Activated CD4-positive, alpha-beta T cell treated with anti-CD3 and anti-CD28 coated beads for 1 hour (primary cell): ENCODE measurements at places on chromosomes 16 and 17.

- DNase-seq, result no peak
These were observed 3.1 kb upstream of the AP2B1 start for GRCh38 chr17:35584061-35584460.

GRCh38 chr16:2500918-2501750 is 12.6 kb upstream of the ATP6V0C start:
- peak; percentile 69 for DNase-seq

DNA sequence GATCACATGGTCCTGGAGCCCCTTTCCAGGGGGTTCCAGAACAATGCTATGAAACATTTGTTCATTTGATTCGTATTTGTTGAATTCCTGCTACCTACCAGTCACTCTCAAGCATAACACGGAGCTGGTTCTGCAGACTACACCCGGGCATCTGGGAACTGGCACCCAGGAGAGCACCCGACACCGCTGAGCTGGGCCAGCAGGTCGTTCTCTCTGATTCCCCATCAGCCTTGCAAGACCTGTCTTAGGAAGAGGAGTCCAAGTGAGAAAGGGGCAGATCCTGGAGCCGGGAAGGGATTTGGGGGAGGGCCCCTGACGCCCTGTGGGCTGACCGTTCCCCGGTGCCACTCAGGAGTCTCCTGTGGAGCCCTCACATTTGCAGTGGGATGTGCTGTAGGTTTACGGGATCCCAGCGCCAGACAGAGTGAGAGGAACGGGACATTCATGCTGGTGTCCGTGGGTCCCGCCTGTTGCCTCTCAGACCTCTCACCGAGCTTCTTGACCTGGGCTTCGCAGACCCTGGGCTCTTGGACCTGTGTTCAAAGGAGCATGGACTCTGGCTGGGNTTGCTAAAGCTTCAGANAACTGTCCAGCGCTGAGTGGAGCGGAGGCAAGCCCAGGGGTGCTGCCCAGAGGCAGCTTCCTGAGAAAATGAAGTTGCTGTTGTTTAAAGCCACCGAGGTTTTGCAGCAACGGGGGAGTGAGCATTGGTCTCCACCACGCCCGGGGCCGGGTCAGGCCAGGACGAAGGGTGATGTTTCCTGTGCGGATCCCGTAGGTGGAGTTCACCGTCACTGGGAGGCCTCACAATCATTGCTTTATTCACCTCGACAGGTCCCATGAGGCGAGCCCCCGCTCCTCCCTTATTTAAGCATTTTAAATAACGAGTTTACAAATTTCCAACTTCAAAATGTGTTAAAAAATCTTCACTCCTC is 49.2 kb downstream of the METRNL start:
- DNase-seq, result no peak

- peak; percentile 42 for DNase-seq
These were observed at the start of gene TRPV3 for GRCh38 chr17:3557768-3558583. TRPV3 (minus strand) TSS chr17:3557812; CDS start chr17:3554850, 2,962 bp downstream.

DNA sequence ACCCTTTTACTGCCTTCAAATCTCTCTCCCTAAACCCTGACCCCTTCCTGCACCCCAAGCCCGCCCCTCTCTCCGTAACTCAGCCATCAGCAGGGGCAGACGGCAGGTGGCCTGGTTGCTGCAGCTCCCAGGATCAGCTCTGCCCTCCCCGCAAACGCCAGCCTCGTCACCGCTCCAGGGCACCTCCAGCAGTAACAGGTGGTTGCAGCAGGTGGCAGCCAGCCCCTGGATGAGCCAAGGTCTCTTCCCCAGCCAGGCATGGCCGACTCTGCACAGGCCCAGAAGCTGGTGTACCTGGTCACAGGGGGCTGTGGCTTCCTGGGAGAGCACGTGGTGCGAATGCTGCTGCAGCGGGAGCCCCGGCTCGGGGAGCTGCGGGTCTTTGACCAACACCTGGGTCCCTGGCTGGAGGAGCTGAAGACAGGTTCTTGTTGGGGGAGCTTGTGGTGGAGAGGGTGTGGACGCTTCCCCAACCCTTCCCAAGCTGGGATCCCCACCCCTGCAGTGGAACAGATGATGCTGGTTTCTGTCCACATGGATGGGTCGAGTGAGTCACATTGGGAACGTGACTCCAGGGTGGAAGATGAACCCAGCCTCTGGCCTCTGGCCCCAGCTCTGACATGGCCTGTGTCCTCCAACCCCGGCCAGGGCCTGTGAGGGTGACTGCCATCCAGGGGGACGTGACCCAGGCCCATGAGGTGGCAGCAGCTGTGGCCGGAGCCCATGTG is 558 bp downstream of the HSD3B7 start:
- DNase-seq, result no peak

DNA sequence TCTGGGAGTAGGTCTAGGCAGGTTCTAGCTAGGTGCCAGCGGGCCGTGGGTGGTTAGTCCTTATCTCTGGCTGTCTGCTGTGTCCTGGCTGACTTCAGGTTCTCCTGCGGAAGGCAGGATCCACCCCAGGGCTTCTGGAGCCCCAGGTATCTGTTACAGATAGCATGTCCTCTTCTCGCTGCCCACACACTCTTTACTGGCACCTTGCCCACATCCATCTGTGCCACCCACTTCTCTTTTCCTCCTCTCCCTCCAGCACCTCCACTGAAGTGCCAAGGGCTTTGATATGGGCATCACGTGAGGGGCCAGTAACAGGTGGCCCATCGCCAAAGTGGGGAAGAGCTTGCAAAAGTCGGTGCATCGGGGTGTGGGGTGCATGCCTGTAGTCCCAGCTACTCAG is 4.6 kb upstream of the MPP2 start:
- DNase-seq, result no peak

DNA sequence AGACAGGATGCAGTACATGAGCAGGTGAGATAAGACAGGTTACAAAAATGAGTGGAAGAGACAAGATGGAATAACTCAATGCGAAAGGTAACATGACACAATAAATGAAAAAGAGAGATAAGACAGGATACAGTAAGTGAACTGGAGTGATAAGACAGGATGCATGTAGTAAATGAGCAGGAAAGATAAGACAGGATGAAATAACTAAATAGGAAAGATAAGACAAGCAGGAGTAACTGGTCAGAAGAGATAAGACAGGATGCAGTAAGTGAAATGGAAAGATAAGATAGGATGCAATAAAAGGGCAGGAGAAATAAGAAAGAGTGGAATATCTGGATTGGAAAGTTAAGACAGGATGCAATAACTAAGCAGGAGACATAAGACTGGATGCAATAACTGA is 8.3 kb upstream of the MYH4 start:
- no peak for DNase-seq

DNA sequence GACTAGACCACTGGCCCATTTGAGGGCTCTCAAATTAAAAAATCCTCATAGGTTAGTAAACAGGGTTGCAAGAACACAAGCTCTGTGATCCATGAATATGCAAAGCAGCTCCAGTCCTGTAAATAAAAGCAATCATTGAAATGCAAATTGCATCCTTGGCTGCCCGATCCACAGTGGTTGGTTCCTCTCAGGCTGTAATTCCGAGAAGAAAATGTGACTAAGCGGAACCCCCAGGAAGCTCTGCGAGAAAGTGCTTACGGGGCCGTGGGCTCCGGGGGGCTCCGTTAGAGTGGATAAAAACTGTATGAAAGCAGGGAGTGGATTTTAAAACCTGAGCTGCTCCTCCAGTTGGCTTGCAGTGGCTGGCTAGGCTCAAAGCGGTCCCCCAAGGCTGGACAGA is 2.5 kb downstream of the GPRC5B start:
- no peak for DNase-seq
